Bronchus fibroblast of lung (primary cell): ENCODE measurements at places on chromosomes 3 and 15. TPM values are rescaled to one million over a fixed set of nuclear protein-coding genes. Genes with fewer than 3 reads are reported as not detected.

Gene CYP19A1
- 0.30 TPM in 1 of 2 replicates, not detected in the other for total RNA-seq

Gene IL17RB
- total RNA-seq: 0.17 TPM in 1 of 2 replicates, not detected in the other

Gene GPR87
- total RNA-seq: 0.17 and 1.2 TPM in 2 replicates

Gene P3H2
- total RNA-seq: 6.4 and 7.3 TPM in 2 replicates

Gene CPA3
- 0.50 and 0.89 TPM in 2 replicates for total RNA-seq

Gene PLS1
- total RNA-seq: 1.6 and 2.2 TPM in 2 replicates

Gene OR5K2
- not detected in 2 replicates for total RNA-seq
